Hepatocyte (in vitro differentiated cells): ENCODE measurements at places on chromosomes 16 and 17. TPM values are rescaled to one million over a fixed set of nuclear protein-coding genes. Genes with fewer than 3 reads are reported as not detected.

RNU2-1 gene
- total RNA-seq = not detected in 2 replicates

NTN1 gene
- total RNA-seq = 1.5 and 2.1 TPM in 2 replicates

GRCh38 chr16:64304396-64304795 is 817.5 kb downstream of the CDH11 start:
- DNase-seq = no peak

DNA sequence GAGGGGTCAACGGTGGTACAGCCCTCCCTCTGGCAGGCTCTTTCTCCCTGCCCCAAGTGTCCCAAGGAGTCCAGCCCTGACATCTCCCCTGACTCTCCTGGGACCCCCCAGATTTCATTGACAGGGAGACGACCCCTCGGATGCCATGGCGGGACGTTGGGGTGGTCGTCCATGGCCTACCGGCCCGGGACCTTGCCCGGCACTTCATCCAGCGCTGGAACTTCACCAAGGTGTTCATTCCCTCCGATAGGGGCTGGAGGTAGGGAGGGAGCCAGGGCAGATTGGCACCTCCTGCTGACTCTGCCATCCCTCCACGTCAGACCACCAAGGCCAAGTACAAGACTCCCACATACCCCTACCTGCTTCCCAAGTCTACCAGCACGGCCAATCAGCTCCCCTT is 9.9 kb downstream of the PLD2 start:
- no peak for DNase-seq

- DNase-seq = no peak
Measured at GRCh38 chr17:9509236-9509816, 66.3 kb downstream of the STX8 start.

DNA sequence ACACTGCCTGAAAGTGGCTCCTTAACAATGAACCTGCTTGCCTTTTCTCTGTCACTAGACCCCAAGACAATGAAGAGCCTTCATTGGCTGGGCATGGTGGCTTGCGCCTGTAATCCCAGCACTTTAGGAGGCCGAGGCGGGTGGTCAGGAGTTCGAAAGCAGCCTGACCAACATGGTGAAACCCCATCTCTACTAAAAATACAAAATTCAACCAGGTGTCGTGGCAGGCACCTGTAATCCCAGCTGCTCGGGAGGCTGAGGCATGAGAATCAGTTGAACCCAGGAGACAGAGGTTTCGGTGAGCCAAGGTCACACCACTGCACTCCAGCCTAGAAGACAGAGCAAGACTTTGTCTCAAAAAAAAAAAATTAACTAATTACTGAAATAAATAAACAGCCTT is 45.3 kb upstream of the SEC14L1 start:
- no peak for DNase-seq

DNA sequence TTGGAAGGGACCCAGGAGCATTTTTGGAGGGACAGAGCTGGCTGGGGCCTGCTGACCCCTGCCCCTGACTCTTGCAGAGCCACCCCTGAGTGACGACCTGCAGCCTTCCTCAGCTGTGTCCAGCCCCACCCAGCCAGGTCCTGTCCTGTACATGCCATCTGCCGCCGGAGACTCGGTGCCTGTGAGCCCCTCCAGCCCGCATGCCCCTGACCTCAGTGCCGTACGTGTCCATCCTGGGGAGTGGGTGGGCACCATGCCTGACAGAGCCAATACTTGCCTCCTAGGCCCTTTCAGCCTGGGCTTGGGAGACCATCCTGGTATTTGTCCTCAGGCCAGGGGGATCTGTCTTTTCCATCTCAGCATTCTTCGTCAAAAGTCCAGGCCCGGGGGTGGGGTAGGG is 27.5 kb downstream of the UNC13D start:
- DNase-seq = no peak

GRCh38 chr16:72282362-72282761 is 110.4 kb upstream of the PMFBP1 start:
- no peak for DNase-seq

DNA sequence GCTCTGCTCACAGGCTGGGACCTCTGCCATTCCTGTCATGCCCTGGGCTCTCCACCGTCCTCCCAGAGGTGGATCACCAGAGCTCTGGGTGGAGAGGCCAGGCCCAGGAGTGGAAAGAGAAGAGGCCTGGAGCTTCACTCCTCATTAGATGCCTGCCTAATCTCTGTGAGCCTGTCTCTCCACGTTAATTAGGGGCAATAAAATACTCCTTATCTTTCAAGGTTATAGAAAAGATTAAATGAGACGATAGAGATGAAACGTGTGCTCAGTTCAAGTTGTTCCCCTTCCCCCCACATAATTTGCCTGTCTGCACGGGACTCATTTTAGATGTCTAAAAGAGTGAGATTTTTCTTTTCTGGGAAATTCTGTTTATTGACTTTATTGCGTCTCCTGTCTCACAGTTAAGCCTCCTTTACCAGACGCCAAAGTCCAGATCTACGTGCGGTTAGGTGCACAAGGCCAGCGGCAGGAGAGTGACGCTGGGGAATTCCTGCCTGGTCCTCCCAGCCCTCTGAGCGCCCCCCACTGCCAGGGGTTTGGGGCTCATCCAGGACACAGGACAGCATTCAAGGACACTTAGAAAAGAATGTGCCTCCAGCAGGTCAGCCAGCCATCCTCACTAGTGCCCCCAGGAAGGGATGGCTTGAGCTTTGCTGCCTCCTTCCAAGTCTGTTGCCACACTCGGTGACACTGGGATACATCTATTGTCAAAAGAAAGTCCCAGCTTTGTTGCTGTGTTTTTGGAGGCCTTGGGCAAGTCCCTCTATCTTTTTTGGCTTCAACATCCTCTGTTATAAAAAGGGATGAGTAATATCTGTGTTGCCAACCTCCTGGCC is 42.3 kb downstream of the TBX4 start:
- peak; percentile 72 for DNase-seq

GRCh38 chr17:57419940-57420550 is 163.7 kb downstream of the MSI2 start:
- no peak for DNase-seq

DNA sequence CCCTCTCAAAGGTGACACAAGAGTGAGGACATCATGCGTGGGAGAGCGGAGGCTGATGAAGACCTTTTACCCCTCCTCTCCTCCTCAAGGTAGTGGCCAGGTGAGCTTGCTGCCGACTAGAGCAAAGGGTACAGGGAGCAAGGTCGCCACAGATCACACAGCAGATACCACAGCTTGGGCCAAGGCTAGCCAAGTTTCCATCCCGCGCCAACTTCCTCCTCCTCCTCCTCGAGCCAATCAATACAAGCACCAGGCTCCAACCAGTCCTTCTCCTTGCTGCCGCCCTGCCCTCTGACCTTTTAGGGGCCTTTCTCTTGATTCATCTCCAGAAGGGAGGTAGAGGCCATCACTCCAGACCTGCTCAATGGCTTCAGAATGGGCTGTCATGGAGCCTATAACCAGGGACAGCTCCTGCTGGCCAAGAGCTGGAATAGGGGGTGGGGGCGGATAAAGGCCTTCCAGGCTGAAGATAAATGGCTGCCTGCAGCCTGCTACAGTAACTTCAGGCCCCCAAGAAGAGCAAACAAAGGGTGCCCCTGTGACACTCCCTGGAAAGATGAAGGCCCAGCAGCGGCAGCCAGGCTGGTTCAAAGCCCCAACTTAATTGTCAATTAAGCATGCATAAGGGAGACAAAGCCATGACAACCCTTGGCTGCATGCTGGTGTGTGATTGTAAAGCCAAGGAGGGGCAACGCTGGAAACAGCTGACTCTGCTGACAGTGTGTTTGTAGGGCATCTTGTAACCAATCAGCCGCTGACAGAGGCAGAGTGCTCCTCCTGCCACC is 17.8 kb downstream of the HNF1B start:
- no peak for DNase-seq

- DNase-seq = no peak
Measured at GRCh38 chr16:85473909-85474620, 139.1 kb upstream of the GSE1 start.

DNA sequence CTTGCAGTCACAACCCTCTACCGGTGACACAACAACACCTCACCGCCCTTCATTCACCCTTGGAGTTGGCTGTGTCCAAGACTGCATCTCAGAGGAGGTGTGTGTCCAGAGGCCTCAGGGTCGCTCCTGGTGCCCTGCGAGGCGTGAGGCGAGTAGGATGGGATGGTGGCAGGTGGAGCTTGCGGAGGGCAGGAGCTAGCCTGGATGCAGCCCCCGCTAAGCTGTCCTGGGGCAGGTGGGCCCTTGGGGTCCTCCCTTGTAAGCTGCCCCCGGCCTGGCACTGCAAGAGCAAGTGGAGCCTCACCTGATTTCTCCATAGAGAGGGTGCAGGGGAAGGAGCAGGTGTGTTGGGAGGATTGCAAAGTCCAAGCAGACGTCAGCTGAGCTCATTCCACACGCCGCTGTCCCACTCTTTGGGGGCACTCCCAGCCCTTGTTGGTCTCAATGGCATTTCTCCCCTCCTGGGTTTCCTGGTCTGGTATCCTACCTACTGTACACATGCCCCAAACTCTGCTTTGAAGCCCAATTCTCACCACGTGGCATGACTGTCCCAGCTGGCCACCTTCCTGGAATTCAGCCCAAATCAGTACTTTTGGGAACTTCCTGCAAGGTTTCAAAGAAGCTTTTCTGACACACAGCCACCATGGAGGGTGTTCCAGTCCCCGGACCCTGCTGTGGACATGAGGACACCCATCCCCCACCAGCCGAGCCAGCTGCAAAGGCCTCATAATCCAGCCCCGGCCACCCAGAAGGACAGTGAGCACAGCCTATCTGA is 18.1 kb upstream of the ICAM2 start:
- DNase-seq = no peak

DNA sequence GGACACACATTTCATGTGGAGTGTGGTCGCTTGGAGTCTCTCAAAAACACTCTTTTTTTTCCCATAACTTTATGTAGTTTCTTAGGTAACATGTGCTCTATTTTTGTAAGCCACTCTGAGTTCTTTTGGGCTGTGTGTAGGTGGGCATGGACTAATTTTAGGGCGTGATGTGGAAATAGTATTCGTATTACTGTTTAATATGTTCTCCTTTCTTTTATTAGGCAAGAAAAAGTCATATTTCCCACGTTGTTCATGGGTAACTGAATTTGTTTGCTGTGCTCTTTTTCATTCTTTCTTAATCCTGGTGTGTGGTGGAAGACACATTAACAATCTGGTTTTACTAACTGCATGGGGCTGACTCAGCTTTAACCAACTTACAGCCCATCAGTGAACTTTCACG is 27.4 kb downstream of the NDEL1 start:
- no peak for DNase-seq

GRCh38 chr16:14020141-14020540 is 51.0 kb upstream of the MRTFB start:
- no peak for DNase-seq
